Left hindlimb (tissue), 1 donor: ENCODE measurements at places on chromosomes 1 and 21.

- no peak for DNase-seq
Observed at GRCh38 chr21:21864321-21864840, 866.2 kb downstream of the NCAM2 start.

DNA sequence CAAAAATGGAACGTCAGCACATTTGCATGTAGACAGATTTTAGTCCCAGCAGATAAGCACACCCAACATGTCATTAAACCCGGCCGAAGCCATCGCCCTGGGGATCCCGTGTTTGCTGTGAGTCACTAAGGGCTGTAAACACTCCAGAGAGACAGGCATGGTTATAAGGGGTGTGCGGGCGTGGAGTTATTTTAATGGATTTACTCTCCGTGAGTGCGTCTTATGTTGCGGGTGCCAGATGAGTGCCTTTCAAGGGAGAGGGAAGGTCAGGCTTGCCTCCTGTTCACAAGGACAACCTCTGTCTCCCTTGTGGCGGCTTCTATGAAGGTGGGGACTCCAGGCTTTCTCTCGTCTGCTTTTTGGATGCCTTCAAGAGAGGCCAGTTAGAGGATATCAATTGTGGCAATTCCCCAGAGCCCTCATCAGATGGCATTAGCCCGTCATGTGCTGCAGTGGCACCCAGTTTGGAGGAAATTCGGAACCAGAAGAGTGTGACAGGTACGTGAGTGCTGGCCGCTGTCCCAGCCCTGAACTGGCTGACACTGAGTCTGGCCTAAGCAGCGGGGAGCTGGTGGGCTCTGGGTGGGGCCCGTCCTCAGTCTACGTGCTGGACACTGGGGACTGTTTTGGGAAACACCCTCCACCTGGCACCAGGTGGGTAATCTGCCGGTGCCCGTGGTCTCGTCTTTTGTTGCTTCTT is 223.8 kb upstream of the TMEM51 start:
- no peak for DNase-seq

DNA sequence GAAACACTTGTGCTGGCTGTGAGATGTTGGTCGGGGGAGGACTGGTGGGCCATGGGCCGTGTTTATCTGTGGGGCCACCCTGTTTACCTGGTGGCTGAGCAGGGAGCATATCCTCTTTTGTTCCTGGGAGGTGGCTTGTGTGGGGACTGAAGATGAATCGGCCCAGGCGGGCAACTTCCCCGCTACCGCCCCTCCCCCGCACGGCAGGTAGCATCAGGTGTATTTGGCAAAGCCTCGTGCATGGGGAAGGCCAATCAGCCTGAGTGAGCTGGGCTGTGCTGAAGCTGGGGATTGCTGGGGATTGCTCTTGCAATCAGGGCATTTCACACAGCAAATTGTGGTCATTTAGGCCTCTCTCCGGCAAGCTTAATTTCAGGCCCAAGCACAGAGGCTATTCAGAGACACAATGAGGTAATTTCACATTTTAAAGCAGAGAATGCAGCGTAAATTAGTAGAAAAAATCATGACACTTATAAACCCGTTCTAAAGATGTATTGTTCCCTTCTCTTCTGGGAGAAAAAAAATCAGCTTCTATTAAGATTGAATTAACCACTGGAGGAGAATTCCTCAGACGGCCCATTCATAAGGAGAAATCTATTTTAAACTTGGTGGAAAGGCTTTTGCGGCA is 197.7 kb upstream of the POU3F1 start:
- DNase-seq, result no peak

DNA sequence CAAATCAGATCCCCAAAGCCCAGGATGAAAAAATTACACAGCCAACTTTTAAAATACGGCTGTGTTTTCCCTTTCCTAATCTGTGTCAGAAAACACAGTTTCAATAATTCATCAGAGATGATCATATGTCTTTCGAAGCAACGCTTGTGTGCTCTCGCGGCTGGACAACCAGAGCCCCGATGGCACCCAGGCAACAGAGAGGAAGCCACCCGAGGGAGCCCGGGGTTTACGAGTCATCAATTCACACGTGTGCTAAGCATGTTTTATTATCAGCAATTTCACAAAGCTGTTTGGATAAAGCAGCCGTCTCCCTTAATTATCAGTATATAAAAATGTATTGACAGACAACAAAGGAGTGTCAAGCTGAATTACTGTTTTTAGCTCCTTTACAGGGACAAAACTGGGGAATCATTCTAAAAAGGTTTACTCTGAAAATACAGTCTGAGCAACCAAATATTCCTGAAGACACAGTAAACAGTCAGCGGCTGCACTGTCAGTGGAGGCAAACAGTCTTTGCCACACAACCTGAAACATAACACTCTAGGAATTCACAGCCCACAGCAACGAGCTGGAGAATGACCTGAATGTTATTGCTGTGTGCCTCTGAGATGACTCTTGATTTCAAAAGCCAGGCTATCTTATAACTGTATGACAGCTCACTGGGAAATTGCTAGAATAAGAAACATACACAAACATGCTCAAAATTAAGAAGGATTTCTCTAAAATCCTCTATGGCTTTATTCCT is 201.0 kb downstream of the SIPA1L2 start:
- no peak for DNase-seq

- no peak for DNase-seq
Observed at GRCh38 chr21:31752967-31753366, 21.0 kb upstream of the SCAF4 start.

DNA sequence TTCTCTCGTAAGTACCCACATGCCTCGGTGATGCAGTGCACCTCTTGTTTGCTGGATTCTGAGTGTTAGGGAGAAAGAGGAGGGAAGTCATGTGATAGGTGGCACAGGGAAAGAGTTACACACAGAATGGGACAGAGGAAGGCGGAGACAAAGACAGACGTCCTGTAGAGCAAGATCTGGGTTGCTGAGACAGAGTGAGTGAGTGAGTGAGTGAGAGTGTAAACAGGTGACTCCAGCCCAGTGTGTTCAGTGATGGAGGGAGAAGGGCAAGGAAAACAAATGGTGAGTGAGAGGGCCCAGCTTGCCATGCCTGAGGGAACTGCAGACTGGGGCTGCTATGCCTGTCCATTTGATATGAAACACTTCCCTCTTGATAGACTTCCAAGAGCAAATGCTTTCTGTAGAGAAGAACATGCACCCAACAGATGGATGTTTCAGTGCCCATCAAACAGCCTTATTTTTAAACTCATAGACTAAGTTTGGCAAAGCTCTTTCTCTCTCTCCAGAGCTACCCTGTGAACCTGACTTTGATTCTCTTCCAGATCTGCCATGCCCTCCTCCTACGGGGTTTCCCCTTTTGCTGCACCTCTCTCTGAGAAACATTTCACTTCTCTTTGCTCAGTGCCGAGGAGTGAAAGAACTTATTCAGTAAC is 209.9 kb upstream of the COA6 start:
- DNase-seq, result no peak

DNA sequence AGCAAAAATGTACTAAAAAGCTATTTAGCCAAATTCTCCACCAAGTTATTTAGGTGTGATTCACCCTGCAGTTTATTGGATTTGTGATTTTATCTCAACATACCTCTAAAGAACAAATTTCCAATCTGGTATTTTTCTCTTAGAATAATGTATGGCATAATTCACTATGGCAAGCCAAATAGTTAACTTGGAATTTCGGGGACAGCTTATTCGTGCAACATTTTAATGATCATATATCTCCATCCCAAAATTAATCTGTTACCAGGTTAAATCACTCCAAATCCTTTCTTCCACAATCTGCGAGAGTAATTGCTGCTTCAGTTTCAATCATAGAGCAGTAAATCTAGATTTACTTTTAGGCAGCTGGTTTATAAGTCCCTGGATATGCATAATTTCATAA is 53.4 kb downstream of the ERICH3 start:
- DNase-seq, result no peak

GRCh38 chr1:58749646-58750045 is 34.2 kb downstream of the JUN start:
- DNase-seq, result no peak

- no peak for DNase-seq
Observed at GRCh38 chr1:116332451-116332850, 40.6 kb upstream of the ATP1A1 start.

- no peak for DNase-seq
Observed at GRCh38 chr1:241611736-241612135, 28.4 kb downstream of the CHML start.

DNA sequence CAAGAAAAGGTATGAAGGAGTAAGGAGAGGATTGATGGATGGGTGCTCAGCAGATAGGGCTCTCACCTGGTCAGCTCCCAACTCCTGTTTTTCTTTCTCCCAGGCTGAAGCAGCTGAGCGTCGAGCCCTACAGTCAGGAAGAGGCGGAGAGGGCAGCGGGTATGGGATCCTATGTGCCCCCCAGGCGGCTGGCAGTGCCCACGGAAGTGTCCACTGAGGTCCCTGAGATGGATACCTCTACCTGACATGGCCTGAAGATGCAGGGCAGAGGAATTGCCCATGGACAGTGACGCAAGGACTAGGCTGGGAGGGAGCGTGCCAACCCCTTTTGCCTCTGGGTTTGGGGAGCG is 739 bp downstream of the ZNF593 start:
- no peak for DNase-seq

DNA sequence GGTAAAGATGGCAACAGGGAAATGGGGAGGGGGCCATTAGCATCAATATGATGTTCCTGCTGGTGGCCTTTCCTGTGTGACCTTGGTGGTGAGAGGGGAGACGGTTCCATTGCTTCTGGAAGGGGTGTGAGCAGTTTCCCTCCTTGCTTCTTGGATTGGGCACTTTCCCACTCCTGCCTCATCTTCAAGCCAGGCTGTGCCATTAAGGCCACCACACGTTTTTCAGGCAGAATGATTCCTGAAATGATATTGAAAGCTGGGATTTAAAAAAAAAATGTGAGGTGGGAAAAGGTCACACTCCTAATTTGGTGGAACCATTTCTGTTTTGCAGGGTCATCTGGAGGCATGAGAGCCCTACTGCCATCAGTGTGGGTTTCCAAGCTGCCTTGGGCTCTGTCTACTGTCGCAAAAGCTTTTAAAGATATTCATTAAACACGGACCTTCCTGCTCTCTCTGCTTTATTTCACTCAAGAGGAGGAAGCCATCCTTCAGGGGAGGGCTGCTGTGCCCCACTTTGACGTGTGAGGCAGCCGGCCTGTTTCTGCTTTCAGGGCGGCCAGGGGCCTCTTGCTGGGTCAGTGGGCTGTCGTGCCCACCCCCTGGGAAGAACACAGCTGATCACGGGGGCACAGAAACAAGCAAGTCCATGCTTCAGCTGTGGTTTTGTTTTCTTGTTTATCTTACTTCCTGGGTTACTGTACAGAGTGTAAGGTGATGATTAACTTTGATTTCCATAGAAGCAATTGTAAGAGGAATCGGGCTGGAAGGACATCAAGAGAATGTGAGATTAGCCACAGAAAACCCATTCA is 8.0 kb downstream of the RIIAD1 start:
- no peak for DNase-seq
